ENCODE measurements at places on chromosomes 1 and 21. TPM values are rescaled to one million over a fixed set of nuclear protein-coding genes. Genes with fewer than 3 reads are reported as not detected.

The IQGAP3 gene
- total RNA-seq: 11.6 TPM

The CLCA4 gene
- not detected for total RNA-seq

The LCE3E gene
- not detected for total RNA-seq

The LEFTY2 gene
- not detected for total RNA-seq

The SAMSN1 gene
- 140 TPM for total RNA-seq

The ERI3 gene
- 30.9 TPM for total RNA-seq

The SEMA4A gene
- total RNA-seq: 4.6 TPM

The ESRRG gene
- total RNA-seq: not detected

The PROK1 gene
- total RNA-seq: not detected

The BSND gene
- total RNA-seq: not detected

The CFAP141 gene
- not detected for total RNA-seq

The SUSD4 gene
- 0.24 TPM for total RNA-seq

The IPP gene
- 14.0 TPM for total RNA-seq

The OPRD1 gene
- total RNA-seq: not detected

The CNR2 gene
- total RNA-seq: 0.05 TPM
